ENCODE measurements at places on chromosomes 16 and 17. TPM values are rescaled to one million over a fixed set of nuclear protein-coding genes. Genes with fewer than 3 reads are reported as not detected.

DNA sequence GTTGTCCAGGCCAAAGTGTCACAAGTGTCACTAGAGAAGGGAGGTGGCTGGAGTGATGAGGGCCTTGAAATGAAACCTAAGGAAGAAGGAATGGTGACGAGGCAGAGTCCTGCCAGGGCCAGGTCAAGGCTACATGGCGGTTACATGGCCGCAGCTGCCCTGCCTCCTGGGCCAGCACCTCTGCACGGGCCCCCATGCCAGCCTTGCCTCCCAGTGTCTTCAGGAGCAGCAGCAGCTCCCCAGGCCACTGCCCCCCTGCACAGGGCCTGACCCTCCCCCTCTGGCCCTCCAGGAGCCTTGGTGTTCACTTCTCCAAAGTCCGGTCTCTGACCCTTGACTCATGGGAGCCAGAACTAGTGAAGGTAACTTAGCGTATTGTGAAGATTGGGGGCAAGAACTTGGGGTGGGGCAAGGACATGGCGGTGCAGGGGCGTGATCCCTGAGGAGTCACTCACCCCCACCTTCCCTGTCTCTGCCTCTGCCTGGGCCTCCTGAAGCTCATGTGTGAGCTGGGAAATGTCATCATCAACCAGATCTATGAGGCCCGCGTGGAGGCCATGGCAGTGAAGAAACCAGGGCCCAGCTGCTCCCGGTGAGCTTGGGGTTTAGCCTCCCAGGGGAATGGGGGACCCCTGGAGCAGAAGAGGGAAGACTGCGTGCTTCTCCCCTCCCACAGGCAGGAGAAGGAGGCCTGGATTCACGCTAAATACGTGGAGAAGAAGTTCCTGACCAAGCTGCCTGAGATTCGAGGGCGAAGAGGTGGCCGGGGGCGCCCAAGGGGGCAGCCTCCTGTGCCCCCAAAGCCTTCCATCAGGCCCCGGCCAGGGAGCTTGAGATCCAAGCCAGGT is 4.1 kb upstream of the KCTD11 start:
- DNase-seq, result no peak

DNA sequence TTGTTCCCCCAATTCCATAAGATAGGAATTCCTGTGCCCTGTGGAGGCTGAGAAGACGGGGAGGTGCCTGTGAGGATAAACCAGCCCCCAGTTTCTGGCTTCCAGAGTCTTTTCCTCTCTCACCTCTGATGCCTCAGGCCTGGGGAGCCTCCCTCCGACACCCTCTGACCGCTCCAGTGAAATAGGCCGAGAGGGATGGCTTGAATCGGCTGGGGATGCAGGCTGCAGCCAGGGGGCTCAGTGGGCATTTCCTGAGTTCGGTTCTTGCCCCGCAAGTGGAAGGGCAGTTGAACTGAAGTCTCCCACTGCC is 339.4 kb downstream of the SEC14L1 start:
- DNase-seq, result no peak

DNA sequence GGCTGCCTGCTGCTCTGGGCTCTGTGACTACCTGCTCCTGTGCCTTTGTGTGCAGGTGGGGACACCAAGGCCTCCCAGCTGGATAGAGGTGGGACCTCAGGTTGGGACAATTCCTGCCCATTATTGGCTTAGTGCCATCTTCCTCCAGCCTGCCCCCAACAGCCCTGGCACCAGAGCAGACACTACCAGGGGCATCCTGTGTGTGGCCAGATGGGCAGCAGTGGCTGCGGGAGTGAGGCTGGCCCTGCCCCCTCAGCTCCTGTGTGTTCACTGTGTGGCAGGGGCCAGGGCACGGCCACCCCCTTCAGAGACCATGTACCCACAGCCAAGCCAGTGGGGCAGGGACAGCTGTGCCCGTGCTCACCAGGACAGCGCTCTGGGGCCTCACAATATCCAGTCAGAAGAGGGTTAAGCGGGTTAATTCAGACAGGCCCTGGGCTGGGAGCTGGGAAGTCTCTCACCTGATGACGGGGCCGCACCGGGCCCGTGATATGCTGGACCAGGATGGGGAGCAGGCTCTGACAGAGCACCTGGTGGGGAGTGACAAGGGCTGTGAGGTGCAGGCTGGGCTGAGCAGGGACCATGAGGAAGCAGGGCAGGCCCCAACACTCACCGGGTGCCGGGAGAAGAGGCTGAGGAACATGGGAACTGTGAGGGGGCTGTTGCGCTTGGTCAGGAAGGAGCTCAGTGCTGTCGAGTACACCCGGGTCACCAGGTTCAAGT is 13.0 kb downstream of the MYBBP1A start:
- peak; percentile 7 for DNase-seq

SLC6A4 gene
- not detected for total RNA-seq

ARMC7 gene
- total RNA-seq, result 3.2 TPM

GRCh38 chr17:12789075-12789480 is 220 bp upstream of the ARHGAP44 start:
- DNase-seq, result no peak

CCL15 gene
- not detected for total RNA-seq

USP32 gene
- 62.7 TPM for total RNA-seq

DNA sequence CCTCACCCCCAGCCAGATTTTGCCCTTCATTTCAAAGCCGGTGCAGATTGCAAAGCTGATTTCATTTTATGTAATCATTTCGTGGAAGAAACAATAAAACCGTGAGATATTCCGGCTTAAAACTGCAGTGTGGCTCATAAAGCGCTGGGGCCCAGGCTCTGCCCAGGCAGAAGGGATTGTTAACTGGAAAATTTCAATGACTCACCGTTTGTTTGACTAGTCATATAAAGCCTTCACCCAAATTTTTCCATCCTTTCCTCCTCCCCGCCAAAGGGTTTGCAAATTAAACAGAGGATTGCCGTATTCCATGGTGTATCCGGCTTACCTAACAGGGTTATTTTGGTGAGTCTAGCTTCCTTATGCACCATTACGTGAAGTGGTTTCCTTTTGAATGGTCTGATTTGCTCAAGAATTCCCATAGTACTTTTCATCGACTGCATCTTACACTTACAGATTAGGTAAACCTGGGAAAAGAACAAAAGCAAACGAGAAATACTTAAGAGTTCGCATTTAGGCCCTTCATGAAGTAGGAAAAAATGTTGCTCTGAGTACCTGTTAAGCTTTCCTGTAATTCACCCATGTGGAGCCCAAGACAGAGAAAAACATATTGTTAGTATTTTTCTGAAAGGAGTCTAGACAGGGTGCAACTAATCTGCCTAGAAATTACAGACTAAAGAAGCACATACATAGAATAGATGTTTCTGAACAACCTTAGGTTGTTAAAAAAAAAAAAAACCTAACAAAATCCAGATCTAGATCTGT is 949 bp upstream of the GSPT1 start:
- DNase-seq, result no peak

DNA sequence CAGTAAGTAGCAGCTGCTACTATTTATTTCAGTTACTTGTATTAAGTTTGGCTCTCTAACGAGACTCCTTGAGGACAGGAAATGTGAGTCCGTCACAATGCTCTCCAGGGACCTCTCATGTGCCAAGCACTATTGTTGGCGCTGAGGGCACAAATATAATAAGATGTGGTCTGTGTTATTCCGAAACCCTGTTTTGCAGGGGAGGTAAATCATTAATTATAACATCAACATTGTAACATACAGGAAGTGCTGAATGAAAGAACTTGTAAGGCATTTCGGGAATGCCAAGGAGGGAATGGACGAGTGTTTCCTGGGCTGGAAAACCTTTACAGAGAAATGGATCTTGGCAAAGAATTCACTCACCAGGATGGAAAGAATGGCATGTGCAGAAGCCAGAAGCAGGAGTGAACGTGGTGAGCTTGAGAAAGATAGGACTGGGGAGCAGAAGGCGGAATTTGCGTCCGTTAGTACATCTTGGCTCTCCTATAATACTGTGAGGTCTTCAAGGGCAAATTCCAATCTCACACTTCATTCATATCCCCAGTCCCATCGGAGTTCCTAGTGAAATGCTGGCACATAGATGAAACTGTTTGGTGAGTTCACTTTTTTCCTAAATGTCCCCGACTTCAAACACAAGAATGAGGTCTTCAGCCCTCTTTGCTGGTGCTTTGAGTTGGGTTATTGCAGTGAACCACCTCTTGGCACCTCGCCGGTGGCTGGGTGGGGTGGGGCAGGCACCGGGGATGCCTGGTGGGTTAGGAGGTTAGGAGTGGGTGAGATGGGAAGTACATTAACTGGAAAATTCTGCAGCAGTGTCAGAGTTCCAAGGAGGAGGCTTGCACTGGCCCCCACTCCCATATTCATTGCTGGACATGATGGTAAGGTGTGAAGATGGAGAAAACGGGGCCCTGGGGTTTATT is 11.5 kb downstream of the TAC4 start:
- DNase-seq, result no peak

- DNase-seq, result peak; percentile 72
Measured at GRCh38 chr17:48636177-48637018, 10.2 kb upstream of the HOXB9 start.

GRCh38 chr17:1275205-1275961 is 4.1 kb upstream of the TRARG1 start:
- DNase-seq, result no peak

ABCC12 gene
- 0.59 TPM for total RNA-seq

DNA sequence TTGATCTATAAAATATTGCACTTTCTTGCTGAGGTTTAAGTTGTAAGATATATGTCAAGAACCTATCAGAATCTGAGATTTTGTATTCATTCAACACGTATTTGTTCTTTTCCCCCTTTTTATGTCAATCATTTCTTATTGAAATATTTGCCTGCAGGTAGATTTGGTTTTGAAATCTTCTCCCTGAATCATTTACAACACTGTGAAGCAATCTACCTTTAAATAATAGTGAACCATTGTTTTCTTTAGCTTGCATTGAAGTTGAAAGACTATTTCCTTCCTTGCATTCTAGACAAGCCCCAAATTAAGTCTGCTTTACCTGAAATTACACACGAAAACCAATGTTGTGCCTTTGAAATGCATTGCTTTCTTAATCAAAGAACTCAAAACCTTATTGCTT is 460.2 kb downstream of the KIF2B start:
- no peak for DNase-seq

- DNase-seq, result no peak
Measured at GRCh38 chr17:66959641-66960375, 4.7 kb upstream of the CACNG4 start.

KLHDC4 gene
- 17.0 TPM for total RNA-seq

GRCh38 chr17:76366247-76366646 is 12.5 kb upstream of the PRPSAP1 start:
- no peak for DNase-seq

DNA sequence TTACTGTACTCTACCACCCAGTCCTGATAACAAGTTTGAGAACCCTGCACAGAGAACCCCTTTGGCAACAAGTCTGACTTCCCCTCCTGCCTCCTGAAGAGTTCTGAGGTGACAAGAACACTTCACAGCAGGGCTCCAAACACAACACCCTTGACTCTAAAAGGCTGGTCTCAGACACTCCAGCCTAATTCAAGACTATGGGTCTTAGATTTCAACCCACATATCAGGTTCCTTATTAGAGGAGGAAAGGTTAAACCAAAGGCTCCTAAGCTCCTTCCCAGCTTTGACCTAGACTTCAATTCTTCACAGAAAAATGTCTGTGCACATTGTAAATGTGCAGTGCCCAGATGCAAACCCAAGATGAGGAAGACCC is 23.0 kb downstream of the RANBP10 start:
- no peak for DNase-seq

ABCA6 gene
- 8.7 TPM for total RNA-seq

GRCh38 chr17:76500074-76500746 is 1.0 kb downstream of the RHBDF2 start:
- no peak for DNase-seq

DNA sequence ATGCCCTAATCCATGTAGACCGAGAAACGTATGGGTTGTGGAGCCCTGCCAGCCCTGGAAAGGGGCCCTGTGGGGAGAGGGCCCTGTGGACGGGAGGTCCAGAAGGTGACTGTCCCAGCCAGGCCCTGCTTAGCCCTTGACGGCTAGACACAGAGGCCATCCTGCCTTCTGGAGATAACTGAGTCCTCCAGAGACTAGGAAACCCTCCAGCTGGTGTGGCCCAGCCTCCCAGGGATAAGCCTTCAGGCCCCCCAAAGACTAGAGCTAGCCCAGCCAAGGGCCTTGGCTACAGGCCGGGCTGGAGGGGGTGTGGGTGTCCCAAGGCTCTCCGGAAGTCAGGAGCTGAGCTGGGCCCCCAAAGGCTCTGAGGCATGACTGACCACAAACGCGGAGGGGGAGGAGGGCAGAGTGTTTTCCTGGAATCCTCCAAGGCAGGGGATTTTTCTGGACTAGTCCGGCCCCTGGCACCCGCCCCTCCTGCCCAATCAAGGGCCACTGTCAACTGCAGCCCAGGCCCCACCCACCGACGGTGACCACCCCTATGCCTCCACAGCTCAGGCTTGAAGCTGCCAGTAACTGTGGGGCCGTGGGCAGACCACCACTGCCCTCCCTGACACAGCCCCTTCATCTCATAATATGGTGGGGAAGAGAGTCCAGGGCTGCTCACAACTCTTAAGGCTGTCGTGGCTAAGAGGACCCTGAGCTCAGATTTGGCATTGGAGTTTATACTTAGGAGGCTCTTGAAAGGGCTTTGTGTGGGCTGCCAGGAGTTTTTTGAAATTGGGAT is 885 bp upstream of the VASN start:
- peak; percentile 84 for DNase-seq

CDC42EP4 gene
- 18.0 TPM for total RNA-seq

- no peak for DNase-seq
Measured at GRCh38 chr17:66348584-66349165, 46.3 kb downstream of the PRKCA start.

DNA sequence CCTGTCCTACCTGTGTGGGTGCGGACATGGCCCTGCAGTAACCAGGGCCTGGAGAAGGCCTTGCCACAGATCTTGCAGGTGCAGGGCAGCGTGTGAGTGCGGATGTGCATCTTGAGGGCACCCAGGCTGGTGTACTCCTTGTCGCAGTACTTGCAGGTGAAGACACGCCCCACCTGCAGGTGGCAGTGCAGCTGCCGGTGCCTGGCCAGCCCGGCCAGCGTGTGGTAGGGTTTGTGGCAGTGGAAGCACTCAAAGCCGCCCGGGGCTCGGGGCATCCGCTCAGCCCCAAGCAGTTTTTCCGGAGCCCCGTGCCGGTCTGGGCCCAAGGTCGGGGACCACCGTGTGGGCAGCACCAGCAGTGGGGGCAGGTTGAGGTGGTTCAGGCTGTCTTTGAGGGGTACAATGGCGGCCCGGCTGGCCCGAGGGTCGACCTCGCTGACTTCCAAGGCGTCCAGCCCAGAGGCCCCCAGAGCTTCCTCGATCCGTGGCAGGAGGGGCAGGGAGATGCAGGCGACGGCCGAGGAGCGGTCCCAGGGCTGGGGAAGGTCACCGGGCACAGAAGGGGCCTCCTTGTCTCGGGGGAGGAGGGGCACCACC is 5.1 kb downstream of the SNAI3 start:
- DNase-seq, result peak; percentile 70

GRCh38 chr17:68054296-68054900 is 18.9 kb downstream of the KPNA2 start:
- no peak for DNase-seq

ALOX12B gene
- total RNA-seq, result not detected

DNA sequence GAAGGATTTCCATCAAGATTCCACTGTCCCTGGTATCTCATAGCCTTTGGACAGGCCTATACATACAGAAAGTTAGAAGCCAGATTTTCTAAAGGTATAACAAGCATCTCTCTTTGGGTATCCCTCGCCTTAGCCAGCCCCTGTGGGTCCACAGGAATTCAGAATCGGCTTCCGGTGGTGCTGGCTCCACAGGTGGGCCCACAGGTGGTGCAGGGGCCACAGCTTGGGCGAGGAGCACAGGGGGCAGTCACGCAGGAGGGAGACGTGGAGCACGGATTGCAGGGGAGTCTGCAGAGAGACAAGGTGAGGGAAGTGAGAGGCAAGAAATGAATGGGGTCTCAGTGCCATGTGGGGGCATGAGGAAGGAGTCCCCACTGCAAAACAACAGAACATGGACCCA is 3.5 kb downstream of the KRT38 start:
- DNase-seq, result no peak

All from psoas muscle (tissue), 8 donors.